ENCODE measurements at places on chromosomes 2 and 18.

GRCh38 chr2:44167311-44167907, 1.3 kb upstream of the PPM1B start:
- DNase-seq: no peak

- no peak for DNase-seq
Measured at GRCh38 chr2:231189571-231190495, 8.6 kb upstream of the ARMC9 start.

- DNase-seq: no peak
Measured at GRCh38 chr2:207936380-207936779, 88.9 kb downstream of the PLEKHM3 start.

GRCh38 chr2:144912206-144912605, 392.3 kb upstream of the ZEB2 start:
- DNase-seq: no peak

- DNase-seq: no peak
Measured at GRCh38 chr2:1593371-1594122, 150.8 kb downstream of the PXDN start.

DNA sequence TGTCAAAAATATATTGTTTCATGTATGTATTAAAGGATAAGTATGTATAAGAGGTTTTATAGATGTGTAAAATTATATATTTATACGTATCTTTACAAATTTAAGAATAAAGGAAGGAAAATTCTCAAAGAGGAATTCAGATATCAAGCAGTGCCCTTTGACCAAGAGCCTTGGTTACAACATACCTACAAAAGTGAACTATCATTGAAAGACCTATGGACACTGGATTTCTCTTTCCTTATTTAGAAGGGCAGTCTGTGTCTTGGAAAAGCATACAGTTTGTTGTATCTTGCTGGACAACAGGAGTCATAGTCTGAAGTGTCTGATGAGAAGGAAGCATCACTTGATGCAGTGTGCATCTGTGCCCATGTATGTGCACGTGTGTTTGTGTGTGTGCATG, 21.8 kb upstream of the USP40 start:
- no peak for DNase-seq

DNA sequence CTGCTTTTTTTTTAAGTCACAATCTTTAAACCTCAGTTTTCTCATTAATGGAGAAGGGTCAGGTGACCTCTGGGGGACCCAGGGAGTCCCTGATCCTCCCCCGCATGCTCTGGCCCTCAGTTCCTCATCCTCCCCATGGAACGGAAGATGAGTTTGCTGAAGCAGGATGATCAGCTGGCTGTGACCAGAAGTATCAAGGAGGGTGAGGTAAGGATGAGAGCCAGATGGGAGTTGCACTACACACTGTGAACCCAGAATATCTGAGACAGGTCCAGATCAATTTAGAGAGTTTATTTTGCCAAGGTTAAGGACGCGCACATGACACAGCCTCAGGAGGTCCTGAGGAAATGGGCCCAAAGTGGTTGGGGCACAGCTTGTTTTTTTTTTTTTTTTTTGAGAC, 3.8 kb downstream of the CATIP start:
- DNase-seq: no peak

DNA sequence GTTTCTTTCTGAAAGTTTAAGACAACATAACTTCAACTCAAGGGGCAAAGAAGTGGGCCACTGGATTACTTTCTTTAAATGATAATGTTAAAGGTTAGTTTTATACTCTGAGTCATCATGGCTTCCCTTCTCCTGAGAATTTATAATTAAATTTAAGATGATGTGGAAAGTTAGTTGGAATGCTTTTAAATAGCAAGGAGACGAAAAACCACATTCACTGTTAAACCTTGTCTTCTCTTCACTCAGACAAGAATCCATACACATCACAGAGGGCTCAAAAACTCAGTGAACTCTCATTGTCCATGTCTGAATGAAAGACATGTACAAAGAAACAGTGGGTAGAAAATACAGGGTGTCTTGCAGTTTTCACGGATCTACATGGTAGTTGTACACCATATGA, 65.6 kb downstream of the COL5A2 start:
- DNase-seq: no peak

- no peak for DNase-seq
Measured at GRCh38 chr2:109662889-109663288, 48.7 kb downstream of the SOWAHC start.

DNA sequence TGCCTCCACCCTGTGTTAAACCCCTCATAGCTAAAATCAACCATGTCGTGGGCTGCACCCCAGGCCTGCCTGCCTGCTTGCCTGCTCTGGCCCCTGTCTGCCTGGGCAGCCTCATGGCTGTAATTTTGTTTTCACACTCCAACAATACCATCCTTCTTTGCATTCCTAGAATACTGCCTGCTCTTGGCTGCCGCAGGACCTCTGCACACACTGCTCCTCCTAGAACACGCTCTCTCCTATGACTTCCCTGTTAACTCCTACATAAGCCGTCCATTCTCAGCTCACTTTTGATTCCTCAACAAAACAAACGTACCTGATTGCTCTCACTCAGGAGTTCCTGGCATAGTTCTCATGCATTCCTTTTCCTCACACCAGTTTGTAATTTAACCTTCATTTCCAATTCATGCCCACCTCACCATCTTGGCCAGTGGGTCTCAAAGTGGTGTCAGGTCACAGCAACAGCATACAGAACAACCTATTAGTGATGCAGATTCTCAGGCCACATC, 2.5 kb downstream of the UXS1 start:
- DNase-seq: no peak

DNA sequence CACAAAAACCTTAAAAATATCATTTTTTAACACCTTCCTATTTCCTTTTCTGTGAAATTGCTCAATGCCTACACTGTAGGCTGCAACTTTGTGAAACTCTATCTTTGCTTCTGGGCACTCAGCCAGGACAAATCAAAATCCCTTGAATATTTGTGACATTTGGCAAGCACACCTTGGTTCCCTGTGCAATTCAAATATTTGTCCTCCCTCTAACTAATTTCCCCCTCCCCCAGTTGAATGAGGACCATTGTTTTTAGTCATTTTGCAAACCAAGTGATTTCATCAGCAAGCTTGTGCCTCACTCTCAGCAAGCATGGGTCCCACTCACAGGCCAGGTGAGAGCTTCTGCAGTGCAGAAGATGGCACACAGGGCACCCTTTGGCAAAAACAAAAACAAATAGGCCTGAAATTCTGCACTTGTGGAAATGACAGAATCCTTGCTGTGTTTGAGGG, 541.5 kb downstream of the CNTNAP5 start:
- DNase-seq: no peak

DNA sequence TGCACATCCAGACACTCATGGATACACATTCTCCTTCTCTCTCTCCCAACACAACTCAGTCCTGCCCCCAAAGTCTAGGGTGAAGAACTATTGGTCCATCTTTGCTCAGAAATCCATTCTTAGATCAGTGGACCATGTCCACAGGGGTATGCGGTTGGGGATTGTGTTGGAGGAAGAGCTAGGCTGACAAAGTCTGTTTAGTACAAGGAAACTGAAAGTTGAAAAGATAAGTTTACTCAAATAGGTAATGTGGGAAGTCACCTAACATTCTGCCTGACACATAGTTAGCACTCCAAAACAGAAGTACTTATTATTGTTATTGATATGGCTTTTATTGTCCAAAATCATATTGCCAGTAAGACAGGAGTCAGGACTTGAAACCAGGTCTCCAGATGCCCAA, 55.9 kb downstream of the ALK start:
- DNase-seq: no peak

DNA sequence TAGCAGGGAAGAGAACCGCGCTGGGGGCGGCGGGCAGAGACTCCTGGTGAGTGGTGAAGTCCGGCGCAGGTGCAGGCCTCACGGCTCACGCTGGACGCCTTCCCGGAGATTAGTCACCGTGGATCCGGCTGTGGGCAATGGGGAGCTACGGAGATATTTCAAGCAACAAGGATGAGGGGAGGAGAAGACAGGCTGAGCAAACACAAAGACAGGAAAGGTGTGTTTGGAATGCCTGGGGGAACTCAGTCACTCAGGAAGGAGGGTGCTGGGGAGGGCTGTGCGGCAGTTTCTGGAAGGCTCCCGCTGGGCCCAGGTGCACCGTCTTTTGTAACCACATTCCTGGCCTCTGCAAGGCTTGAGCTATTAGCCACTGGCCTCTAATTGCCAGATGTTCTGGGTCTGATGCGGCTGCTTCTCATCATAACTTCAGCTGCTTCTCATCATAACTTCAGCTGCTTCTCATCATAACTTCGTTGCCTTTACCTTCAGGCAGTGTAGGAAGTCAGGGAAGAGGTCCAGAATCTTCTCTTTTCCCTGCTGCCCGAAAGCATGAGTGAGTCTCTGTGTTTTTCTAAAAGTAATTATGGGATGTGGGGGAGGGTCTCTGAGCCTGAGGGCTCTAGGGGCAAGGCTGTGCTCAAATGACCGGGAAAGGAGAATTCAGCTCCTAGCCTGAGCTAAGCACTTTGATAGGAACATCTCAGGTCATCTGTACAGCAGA, 118.9 kb downstream of the PXDN start:
- DNase-seq: no peak

DNA sequence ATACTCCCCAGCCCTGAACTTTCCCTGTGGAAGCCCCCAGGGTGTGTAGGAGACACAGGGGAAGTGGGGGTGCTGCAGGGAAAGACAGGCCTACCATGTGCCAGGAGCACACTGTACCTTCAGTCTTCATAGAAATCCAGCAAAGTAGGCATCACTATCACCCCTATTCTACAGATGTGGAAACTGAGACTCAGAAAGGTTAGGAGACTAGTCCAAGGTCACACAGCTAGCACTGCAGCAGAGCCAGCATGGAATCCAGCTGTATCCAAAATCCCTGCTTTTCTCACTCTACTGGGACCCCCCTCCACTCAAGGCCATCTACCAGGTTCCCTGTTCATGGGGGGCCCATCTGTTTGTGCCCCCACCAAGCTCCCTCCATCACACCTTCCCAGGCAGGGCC, 6.8 kb downstream of the DNPEP start:
- no peak for DNase-seq

Data from GM12864 (cell line).